ENCODE measurements at places on chromosomes 1 and 21.

DNA sequence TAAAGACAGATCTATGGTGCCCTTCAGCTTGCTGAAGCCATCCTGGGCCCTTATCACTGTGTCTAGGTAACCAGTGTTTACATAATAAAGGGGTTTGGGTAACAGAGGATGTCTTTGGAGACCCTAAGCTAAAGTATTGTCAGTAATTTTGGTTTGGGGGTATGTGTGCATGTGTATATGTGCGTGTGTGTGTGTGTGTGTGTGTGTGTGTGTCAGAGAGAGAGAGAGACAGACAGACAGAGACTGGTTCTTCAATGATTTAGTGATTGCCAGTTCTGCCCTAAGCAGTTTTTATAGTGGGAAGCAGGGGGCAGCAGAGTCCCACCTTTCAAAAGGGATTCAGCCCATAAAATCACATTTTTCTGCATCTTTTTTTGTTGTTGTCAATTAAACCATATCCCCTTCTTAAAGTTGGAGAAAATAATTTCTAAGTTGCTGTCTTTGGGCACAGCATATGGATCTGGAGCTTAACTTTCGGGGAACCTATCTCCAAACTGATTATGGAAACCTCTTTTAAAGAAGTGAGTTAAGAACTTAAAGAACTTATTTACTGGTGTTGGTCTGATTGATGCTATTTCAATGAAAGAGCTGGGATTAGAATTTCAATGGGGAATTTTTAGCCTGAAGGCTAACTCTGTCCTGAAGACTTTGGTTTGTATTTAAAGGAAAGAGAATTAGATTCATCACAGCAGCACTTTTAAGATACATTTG is 51.1 kb downstream of the ZNF326 start:
- no peak for DNase-seq

DNA sequence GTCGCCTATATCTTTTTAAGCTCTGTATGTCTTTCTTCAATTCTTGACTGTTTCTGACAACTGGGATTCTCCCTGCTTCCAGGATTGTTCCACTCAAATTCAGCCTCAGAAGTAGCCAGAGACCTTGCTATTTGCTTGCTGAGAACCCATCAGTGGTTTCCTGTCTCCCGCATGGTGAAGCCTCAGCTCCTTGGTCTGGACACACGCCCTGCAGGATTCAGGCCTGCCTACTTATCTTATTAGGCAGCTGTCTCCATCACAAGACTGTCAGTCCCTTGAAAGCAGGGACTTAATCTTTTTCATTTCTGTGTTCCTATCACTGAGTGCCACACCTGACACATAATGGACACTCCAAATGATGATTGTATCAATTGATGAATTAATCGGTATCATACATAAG is 175.3 kb downstream of the PLPP3 start:
- no peak for DNase-seq

- no peak for DNase-seq
These were observed 34.6 kb upstream of the PDE4B start for GRCh38 chr1:65758128-65758527.

DNA sequence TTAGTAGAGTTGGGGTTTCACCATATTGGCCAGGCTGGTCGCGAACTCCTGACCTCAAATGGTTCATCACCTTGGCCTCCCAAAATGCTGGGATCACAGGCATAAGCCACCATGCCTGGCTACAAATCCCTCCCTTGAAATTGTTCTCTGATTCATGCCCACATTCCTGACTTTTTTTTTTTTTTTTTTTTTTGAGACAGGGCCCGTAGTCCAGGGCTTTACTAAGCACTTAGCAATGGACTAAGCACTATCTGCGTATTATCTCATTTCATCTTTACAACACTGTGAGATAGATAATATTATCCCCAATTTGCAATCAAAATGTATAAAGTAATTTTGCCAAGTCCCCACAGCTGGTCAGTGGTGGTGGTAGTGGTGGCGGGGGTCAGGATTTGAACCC is 58.9 kb downstream of the VWA5B1 start:
- DNase-seq = no peak

GRCh38 chr1:6163973-6164617 is 16.0 kb downstream of the CHD5 start:
- DNase-seq = no peak

- DNase-seq = no peak
These were observed 130.0 kb downstream of the HS2ST1 start for GRCh38 chr1:87044424-87044823.

- no peak for DNase-seq
These were observed 177.3 kb upstream of the HMGB4 start for GRCh38 chr1:33686551-33686950.

GRCh38 chr1:30930631-30931173 is 22.1 kb upstream of the SDC3 start:
- DNase-seq = no peak

DNA sequence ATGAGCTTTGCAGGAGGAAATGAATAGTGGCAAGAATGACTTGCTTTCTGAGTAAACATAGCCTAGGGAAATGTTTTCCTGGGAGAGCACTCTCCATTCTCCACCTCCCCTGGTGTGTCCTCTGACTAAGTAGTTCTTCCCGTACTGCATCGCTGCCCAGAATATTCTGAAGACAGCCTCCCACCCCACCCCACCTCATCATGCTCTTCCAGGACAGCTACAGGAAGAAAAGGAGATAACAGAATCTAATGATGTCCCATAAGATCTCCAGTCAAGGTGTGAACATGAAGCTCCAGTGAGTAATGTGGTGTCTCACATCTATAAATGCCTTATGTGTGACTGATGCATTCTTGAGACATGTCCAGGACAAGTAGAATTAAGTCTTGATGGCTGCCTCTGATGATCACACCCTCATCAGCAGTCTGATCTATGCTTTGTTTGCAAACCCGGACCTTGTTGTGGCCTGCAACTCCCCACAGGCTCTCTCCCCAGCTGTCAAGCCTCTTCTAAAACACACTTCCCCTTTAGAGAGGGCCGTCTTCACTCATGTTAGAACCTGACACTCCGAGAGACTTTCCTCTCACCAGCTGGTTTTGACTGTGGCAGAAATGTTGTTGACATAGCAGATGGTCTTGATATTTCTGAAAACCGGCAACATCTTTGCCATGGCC is 183.0 kb downstream of the CYYR1 start:
- no peak for DNase-seq

DNA sequence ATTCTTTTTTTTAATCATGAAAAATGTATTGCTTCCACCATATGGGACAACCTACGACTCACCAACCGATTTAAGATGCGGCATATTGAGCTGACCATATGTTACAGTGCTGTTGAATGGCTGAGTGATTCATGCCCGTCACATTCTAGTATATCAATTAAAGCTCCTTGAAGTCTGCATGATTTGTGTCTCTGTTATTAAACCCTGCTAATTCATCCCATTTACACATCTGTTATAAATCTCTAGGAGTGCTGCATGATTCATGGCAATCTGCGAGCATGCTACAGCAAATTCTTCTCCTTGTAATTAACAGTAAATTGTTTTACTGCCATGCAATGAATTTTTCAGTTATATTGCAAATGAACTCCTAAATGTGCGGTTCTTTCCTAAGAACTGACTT is 239.8 kb downstream of the USH2A start:
- no peak for DNase-seq

- DNase-seq = no peak
These were observed 9.3 kb upstream of the CNR2 start for GRCh38 chr1:23922321-23922943.

- no peak for DNase-seq
These were observed 14.2 kb downstream of the RAP1A start for GRCh38 chr1:111633736-111634247.

DNA sequence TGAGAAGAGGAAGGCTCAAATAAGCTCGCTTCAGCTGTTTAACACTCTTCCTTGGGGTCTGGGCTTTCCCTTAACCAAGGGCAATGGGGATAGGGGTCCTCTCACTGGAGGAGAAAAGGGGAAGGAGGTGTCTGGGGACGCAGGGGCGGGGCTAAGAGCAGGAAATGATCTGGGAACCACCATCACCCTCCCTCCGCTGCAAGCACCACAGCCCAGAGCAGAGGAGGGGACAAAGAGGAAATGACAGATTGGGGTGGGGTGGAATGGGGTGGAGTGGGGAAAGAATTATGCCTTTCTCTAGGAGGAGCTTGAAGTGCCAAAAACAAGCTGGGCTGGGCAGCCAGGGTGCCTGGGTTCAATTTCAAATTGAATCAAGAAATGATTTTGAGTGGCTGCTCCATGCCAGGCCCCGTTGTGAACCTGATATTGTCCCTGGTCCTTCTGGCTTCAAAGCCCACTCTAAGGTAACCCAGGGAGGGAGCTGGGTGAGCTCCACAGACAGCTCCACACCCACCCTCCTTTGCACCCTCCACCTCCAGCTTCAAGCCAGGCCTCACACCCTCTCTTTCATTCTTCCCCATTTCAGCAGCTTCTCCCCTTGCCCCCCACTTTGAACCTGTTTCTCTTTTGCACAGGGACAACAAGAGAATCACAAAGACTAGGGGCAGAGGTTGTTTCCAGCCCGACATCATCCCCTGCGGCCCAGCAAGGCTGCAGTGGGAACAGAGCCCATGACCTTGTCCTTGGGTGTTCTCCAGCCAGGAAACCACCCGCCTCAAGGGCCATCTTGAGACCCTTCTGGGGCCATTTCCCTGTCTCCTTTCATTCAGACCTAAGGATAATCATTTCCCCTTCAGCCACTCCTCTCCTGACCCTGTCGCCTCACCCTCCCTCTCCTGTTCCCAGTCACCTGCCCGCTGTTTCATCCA is 1.1 kb downstream of the ARHGAP30 start:
- peak; percentile 71 for DNase-seq

- no peak for DNase-seq
These were observed 239.2 kb downstream of the ATG4C start for GRCh38 chr1:63023171-63023570.

DNA sequence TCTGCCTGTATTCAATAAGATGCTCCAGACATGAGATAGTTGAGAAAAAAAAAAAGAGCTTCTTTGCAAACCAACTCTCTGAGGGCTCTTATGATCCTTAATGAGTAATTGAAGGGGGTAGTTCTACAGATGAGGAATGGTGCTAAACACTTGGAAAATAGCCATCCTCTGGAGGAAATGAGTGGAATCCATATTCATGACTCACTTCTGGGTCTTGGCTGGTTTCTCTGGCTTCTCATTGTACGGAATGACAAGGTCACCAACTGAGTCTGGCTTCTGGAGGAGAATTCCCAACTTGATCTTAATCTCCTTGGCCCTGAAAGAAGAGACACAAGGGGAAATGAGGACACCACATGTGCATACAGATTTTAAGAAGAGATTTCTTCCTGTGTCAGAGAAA is 34.7 kb downstream of the RGS5 start:
- DNase-seq = no peak

- no peak for DNase-seq
These were observed 44.4 kb downstream of the AHDC1 start for GRCh38 chr1:27559466-27560030.
